Suppressor macrophage treated with lipopolysaccharide for 4 hours (primary cell): ENCODE measurements at places on chromosomes 4 and X.

DNA sequence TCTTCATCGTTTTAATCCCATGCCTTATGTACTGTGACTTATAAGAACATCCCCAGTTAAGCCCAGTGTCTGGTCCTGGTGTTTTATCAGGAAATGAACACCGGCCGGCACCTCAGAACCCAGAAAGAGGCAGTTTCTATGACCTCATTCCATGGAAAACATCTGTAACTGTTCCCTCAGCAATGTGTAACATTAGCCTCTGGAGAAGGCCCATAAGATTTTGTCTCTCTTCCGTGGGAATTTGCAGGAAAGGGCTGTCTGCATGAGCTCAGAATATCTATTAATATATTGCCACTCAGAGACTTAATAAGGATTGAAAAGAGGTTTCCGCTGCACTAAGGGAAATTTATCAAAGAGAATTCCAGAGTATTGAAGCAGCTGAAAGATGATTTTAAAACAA lies 3.1 kb upstream of the TCEANC start:
- DNase-seq, result no peak

DNA sequence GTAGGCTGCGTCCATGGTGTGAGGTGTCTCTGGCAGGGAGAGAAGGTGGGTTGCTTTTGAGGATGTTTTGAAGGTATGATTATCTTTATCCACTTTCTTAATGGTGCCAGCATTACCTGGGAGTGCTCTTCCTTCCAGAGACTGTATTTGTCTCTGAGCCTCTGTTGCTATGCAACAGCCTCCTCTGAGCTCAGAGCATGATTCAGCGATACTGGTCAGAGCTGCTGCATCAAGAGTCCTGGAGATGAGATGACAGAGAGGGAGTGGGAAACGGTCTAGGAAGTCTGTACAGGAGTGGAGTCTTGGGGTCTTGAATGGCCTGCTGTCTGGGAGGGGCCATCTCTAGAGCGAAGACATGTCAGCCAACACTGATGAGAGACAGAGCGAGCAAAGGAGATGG lies 104.4 kb upstream of the RAB40AL start:
- DNase-seq, result no peak

DNA sequence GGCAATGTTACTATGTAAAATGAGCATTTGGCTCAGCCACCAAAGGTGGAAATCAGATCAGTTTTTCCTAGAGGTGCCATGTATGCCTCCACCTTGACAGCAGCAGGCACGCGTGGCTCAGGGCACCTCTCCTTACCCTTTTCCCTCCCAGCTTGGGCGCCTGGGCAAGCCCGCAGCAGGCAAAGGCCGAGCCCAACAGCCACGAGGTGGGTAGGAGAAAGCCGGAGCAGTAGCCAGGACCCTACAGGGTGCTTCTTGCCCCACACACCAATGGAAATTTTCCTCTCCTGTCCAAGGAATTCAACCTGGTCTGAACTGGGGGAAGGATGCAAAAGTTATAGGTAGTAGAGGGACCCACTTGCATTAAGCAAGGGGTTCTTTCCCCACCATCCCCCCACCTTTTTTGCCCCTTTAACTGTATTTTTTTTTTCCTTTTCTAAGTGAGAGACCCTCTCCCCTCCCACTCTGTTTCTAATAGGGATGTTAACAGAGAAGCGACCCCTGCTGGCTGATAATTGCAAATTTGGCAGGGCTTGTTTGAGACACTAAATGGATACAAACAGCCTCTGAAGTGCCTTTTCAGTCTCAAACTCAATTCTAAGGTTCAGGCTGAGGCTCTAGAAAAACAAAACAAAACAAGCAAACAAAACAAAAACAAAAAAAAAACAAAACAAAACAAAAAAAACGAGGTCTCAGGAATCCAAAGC lies 895.1 kb downstream of the PCDH18 start:
- DNase-seq, result peak; percentile 12

DNA sequence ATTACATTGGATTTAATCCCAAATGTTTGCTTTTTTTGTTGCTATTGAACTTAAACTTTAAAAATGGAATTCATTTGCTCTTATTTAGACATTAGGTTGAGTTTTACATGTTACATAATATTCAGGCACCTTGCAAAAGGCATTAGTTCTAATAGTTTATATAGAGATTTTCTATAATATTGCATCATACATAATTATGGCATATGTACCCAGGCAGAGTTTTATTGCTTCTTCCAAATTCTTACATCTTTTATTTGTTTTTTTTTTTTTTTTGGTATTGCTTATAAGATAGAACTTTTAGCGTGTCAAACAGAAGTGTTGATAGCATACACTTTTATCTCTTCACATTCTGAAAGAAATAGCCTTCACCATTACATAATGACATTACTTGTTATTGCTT lies 487.7 kb downstream of the GABRG1 start:
- no peak for DNase-seq

DNA sequence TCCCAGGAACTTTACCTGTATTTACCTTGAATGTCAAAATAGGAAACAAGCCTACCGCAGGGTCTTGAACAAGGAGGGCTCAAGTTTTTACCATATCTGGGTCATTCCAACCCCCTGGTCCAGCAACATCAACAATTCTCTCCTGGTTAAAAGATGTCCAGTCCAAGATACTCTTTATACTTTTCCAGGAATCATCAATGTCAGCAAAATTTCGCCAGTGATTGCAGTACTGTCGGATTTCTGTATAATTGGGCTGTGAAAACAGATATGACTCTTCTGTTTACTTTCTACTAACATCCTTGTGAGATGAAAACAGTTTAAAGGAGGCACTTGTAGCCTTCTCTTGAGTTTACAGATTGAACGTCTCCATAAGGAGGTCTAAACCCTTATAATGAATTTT lies 7.9 kb downstream of the RPL36A start:
- DNase-seq, result no peak

GRCh38 chr4:2785613-2786012 lies 7.3 kb upstream of the SH3BP2 start:
- peak; percentile 69 for DNase-seq
